Kidney epithelial cell (primary cell): ENCODE measurements at places on chromosomes 13 and 19.

DNA sequence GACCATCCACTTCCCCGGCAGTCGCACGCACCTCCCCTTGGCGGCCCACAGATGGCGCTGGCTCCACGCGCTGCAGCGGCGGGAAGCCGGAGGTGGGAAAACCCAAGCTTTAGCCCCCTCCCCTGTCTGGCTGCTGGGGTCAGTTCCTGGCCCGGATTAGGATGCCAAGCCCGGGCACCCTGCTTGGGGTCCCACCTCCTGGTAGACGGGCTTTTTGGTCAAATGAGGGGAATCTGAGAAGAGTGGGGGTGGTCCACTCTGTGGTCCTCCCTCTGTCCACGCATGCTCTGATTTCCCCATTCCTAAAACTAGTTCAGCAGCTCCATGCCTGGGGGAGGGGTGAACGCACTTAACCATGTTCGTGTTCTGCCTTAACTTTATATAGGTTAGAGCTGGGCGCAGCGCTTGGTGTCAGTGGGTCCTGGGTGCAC is 8.1 kb upstream of the ADGRE2 start:
- DNase-seq = no peak

- DNase-seq = no peak
These were observed 807 bp downstream of the MISP3 start for GRCh38 chr19:14073261-14073924.

DNA sequence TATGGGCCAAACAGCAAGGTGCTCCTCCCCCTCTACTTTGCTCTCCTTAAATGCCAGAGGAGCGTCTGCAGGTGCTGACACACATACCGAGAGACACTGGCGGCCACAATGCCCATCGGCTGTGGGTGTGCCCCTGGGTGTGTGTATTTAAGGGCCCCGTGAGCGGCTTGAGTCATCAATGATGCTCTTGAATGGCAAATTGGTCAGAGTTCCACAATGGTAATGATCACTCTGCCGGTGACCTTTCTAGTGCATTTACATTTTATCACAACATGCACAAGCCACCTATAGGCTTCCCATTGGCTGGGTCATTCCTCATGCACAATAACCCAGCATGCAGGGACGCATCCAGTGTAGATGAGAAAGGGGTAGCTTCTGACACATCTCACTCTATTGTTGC is 124.8 kb downstream of the ZNF536 start:
- no peak for DNase-seq

GRCh38 chr13:21673539-21673788 is 2.6 kb downstream of the FGF9 start:
- no peak for DNase-seq

- DNase-seq = no peak
These were observed 10.5 kb upstream of the ATP11A start for GRCh38 chr13:112679381-112679780.

GRCh38 chr13:48866249-48866648 is 109.5 kb upstream of the FNDC3A start:
- DNase-seq = no peak

- DNase-seq = no peak
These were observed 1607.6 kb downstream of the OLFM4 start for GRCh38 chr13:54636231-54636630.

- DNase-seq = no peak
These were observed 31.5 kb downstream of the ACTN4 start for GRCh38 chr19:38678891-38679494.

- DNase-seq = peak; percentile 18
These were observed 263.6 kb upstream of the GPC6 start for GRCh38 chr13:92963029-92963428.

DNA sequence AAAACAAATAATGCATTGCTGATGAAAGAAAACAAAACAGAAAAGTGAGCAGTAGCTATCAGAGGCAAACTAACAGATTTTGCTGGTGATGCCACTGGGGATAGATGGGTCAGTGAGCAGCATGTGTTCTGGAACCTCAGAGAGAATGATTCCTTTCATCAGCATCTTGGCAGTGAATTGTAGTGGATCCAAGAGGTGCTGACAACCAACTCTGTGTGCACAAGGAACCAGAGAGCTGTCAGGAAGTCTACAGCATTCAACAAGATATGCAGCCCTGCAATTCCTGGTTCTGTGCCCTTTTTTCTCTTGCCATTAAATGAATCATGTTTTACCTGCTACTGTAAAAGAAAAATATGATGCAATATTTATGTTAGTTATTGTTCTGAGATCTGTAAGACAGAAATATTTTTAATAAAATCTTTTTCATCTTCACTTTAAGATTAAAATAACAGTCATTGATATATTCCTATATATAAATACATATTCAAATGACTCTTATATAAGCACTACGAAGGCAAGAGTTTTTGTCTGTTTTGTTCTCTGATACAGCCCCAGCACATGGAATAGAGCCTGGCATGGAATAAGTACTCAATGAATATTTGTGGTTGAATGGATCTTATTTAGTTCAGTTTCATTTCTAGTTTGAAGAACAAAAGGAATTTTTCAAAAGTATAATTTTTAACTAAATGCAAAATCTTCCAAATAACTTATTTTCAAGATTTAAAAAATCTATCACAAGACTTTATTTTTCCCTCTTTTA is 80.8 kb downstream of the FREM2 start:
- DNase-seq = no peak

GRCh38 chr13:23797276-23797903 is 91.8 kb downstream of the MIPEP start:
- no peak for DNase-seq

DNA sequence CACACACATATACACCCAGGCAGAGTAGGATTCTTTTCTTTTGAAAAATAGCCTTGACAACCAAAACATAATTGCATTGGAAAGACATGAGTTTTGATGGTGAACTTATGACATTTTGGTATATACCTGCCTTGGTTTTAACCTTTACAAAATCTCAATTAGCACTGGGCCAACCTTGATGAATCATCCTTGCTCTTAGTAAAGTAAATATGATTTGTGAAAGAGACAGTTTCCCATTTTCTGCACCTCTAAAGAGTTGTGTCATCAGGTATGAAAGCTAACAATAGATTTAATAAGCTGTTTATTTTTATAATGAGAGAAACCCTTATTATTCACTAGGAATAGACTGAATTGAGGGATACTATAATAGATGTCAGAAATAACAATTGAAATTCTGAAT is 15.7 kb upstream of the ENOX1 start:
- no peak for DNase-seq

DNA sequence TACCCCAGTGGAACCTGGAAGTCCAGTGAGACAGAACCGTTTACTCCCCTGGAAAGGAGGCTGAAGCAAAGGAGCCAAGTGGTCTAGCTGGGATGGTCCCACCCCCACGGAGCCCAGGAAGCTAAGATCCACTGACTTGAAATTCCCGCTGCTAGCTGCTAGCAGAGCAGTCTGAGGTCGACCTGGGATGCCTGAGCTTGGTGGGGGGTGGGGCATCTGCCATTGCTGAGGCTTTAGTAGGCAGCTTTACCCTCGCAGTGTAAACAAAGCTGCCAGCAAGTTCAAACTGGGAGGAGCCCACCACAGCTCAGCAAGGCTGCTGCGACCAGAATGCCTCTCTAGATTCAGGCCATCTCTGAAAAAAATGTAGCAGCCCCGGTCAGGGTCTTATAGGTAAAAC is 437.0 kb downstream of the SUCLA2 start:
- no peak for DNase-seq

GRCh38 chr13:22644941-22645340 is 535.8 kb upstream of the SGCG start:
- no peak for DNase-seq

GRCh38 chr13:89936256-89936655 is 1411.2 kb upstream of the MIR17HG start:
- no peak for DNase-seq

GRCh38 chr13:111976474-111977178 is 90.3 kb upstream of the SOX1 start:
- DNase-seq = no peak

- no peak for DNase-seq
These were observed 426.8 kb upstream of the SLITRK5 start for GRCh38 chr13:87244256-87244890.

GRCh38 chr13:99266827-99267226 is 8.6 kb upstream of the GPR18 start:
- no peak for DNase-seq
